ENCODE measurements at places on chromosomes 2 and 18. TPM values are rescaled to one million over a fixed set of nuclear protein-coding genes. Genes with fewer than 3 reads are reported as not detected.

- peak; percentile 66 for DNase-seq
These were observed 81.5 kb downstream of the DPP4 start for GRCh38 chr2:161992531-161992930.

EPHA4 gene
- 25.3 TPM for total RNA-seq

VWA3B gene
- total RNA-seq: not detected

NPPC gene
- total RNA-seq: not detected

GRCh38 chr2:27135478-27135955 is 1.1 kb upstream of the PREB start:
- DNase-seq: no peak

- DNase-seq: no peak
These were observed 848 bp downstream of the VRK2 start for GRCh38 chr2:58047373-58047935.

UGT1A10 gene
- total RNA-seq: not detected

DNA sequence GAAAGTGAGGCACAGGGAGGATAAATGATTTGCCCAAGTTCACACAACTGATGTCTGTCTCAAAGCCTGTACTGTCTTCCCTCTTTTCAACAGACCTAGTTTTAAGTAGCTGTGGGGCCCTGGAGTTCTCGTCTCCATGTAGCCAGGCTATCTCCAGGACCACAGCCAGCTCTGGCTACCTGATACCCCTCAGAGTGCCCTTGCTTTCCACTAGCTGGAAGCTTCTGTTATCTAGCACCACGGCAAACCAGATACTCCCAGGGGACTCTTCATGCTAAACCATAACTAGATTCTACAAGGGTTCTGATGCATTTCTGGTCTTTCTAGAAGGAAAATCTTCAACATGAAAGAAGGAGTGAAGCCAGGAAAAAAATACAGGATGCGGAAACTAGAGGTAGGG is 137.3 kb downstream of the GALNT14 start:
- no peak for DNase-seq

- no peak for DNase-seq
These were observed 46.2 kb downstream of the CAB39 start for GRCh38 chr2:230758566-230759480.

ZC3H6 gene
- total RNA-seq: 23.7 TPM

DYNAP gene
- not detected for total RNA-seq

DNA sequence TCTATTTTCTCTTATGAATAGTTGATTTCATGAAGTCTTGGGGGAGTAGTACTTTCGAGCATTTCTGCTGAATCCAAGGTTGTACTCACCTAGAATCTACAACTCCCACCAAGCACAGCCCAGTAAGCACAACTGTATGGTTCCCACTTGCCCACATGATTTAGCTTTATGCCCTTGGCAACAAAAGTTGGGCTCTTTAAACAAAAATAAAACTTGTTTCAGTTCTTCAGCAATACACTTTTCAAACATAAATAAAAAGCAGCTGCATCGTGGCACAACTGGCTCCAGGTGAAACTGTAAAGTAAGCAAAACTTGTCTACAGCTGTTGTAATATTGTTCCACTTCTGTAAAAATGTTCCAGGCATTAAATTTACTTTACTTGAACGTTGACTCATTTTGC is 99.8 kb upstream of the FSIP2 start:
- DNase-seq: no peak

DNA sequence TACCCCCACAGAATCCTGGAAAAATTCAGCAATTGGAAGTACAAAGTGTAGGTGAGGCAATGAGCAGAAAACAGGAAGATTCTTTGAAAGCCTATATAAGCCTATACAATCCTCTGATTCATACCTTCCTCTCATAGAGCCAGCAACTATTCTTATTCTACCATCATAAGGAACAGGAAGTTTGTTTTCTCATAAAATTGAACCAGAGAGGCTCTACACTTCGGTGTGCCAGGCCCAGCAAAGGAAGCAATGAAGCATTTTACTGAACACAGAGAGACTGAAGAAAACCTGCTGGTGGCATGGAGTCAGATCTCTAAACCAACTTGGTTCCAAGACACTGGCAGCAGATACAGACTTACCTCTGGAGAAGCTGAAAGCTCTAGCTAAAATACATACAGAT is 18.7 kb downstream of the CASP8 start:
- no peak for DNase-seq

- DNase-seq: no peak
These were observed 91.8 kb downstream of the TGIF1 start for GRCh38 chr18:3541549-3542386.

DNA sequence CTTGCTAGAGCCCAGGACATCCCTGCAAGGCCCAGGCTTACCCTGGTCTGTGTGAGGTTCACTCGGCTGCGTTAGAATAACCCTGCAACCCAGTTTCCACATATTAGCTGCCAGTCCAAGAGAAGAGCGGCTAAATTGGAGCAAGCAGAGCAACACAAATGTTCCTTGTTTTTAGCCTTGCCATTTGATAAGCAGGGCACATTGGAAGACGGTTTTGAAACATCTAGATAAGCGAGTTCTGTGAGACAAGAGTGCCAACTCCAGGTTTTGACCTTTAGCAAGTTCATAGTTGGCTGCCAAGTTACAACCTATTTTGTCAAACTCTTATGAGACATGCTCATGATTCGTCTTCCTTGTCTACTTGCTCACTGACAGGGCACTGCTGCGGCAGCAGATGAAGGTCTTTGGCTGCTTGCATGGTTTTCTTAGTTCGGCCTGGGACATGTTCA is 23.5 kb downstream of the DPP4 start:
- no peak for DNase-seq

- DNase-seq: no peak
These were observed 205.1 kb downstream of the NDUFA10 start for GRCh38 chr2:239819974-239820555.

- DNase-seq: no peak
These were observed 320.6 kb downstream of the GBX2 start for GRCh38 chr2:235847576-235847975.

FNDC4 gene
- not detected for total RNA-seq

GRCh38 chr2:101986804-101987740 is 4.7 kb upstream of the IL1R2 start:
- peak; percentile 70 for DNase-seq

DNA sequence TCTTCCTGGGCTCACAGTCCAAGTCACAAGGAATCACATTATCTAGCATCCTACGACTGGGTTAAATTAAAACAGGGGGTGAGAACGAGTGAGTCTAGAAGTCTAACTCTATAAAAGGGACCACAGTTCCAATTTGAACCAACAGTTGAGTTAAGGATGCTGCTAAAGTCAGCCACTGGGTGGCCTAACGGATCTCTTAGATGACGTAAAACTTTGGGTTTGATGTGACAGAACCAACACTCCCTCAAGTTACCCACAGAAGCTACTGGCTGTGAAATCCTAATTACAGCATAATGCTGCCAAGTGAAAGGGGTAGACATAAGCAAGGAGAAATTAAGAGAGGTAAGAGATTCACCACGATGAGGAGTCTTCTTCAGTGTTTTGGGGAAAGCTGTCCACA is 32.7 kb upstream of the RUFY4 start:
- no peak for DNase-seq

- no peak for DNase-seq
These were observed 80.5 kb upstream of the SPATS2L start for GRCh38 chr2:200225951-200226350.

DNA sequence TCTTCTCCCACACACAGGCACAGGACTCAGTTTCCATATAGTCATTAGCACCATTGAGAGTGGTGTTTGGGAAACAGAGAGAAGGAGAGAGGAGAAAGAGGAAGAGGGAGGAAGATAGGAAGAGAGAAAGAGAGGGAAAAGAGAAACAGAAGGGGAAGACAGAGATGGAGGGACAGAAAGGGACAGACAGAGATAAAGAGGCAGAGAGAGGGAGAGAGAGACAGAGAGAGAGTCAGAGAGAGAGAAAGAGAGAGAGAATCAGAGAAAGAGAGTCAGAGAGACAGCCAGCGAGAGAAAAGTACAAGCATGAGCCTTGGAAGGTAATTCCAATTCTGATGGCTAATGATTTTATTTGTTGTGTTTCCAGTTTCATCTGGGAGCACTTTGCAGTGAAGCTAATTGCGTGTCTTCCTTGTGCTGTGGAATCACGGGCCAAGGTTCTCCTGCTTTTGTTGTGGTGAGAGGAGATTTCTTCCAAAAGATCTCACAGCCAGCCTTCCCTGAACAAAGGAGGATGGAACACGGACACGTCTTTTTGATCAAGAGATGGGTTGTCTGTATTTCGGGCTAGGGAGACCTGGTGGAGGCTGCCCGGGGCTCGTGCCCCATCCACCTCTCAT is 153.6 kb upstream of the TWIST2 start:
- no peak for DNase-seq

DNA sequence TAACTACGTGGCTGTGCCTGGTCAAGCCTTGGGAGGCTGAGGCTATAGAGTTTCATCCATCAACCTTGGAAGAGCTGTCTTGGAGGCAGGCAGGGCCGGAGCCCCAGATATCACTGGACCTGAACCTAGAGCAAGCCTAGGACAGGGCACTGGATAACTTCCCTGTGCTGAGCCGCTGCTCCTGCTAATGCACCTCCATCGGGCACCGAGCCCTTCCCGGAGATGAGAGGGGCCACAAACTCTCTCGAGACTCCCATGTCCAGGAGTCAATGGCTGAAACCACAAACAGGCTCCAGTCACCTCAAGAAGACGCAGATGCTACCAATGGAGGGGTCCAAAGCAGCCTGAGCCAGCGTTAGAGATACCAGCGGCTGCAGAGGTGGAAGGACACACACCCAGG is 866.0 kb downstream of the LRP1B start:
- no peak for DNase-seq

MYO3B gene
- not detected for total RNA-seq

GRCh38 chr18:49742316-49743116 is 70.8 kb downstream of the ACAA2 start:
- no peak for DNase-seq

KATNAL2 gene
- total RNA-seq: 1.1 TPM

GRCh38 chr2:32291746-32292145 is 14.0 kb downstream of the YIPF4 start:
- no peak for DNase-seq

- no peak for DNase-seq
These were observed 278.0 kb upstream of the KYNU start for GRCh38 chr2:142599504-142599903.

DNA sequence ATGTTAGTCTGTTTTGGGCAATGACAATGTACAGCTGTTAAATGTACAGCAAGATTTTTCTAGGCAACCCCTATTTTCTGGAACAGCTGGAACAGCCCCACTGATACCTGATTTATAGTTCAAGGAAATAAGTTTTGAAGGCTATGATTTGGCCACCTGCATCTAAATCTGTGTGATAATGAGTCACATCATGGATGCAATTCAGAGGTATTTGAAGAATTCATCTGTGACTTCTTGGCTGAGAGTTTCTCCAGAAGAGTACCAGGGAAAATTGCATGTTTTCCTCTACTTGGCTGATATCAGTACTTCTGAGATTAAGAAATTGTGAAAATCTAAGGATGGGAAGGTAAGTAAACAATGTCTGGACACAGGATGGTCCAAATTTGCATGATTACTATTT is 40.7 kb upstream of the NT5C1B start:
- no peak for DNase-seq

- DNase-seq: no peak
These were observed 18.0 kb downstream of the MARCHF4 start for GRCh38 chr2:216354306-216354705.

- DNase-seq: no peak
These were observed 417.6 kb downstream of the LRRTM4 start for GRCh38 chr2:77104554-77104953.

DNAH6 gene
- 0.41 TPM for total RNA-seq

DNA sequence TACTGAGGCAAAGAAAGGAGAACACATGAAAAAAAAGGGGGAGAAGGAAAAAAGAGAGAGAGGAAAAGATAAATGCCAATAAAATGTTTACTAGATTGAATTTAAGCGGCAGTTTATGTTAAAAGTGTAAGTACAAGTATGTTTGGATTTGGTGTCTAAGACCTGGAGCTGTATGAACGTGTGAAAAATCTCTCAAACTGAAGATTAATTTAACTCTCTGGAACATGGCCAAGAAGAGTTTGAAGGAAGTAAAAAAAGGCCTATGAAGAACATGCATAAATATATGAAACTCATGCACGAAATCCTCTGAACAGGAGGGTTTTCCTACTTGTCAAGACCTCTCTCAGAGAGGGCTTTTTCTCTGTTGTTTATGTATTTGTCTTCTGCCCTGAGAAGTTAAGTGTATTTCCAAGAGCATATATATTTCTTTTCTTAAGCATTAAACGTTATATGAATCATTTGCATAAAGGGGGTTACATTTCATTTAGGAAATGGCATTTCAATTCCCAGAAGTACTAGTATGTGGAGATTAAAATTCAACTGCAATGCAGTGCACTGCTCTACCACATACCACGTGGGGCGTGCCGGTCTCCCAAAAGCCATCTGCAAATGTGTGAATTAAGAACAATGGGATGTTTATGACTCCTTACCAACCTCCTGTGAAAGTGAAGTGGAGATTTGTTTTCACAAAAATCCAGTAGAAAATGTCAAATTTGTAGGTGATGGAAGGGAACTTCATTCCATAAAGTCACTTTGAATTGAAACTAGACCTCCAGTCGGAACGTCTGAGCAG is 281.1 kb upstream of the TRIB2 start:
- no peak for DNase-seq

DNA sequence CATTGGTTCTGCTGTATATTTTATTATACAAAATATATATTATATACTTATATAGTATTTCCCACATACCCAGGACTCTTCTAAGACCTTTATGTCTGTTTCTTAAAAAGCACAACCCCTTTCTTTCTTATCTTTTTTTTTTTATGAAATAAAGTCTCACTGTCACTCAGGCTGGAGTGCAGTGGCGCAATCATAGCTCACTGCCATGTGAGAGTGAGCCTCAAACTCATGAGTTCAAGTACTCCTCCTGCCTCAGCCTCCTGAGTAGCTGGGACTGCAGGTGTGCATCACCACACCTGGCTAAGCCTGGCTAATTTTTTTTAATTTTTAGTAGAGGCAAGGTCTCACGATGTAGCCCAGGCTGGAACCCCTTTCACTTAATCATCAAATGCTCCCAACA is 72.3 kb downstream of the CLHC1 start:
- DNase-seq: no peak

DNA sequence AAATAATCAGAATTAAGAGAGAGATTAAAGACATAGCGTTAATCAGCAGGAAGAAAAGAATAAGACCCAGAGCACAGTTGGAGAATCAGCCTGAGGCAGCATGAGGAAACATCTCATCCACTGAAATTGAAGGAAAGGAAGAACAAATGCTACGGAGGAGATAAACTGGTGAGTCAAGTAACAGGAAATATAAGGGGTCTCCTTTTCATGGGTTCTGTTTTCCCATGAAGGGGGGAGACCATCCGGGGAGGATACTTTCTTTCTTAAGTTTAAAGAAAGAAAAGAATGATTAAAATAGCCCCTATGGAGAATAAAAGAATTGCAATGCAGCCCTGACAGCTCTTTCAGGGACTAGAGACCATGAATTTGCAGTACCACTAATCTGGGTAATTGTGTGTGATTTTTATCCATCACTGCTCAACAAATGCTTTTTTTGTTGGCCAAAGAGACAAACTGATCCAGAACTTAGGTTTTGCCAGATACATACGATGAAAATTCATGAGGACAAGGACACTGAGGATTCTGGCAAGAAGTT is 17.7 kb downstream of the ROCK2 start:
- DNase-seq: no peak

GKN2 gene
- total RNA-seq: not detected
